NCI-H1694 treated with DMSO at 0.1 percent for 48 hours (cell line): ENCODE measurements at places on chromosomes 11 and 22.

GRCh38 chr11:10909141-10909883 is 51.5 kb upstream of the ZBED5 start:
- DNase-seq = no peak

- no peak for DNase-seq
These were observed 9.3 kb upstream of the TRMU start for GRCh38 chr22:46326066-46326680.

- DNase-seq = no peak
These were observed 1.2 kb upstream of the CCDC86 start for GRCh38 chr11:60840470-60841430.

GRCh38 chr11:34476849-34477248 is 36.7 kb downstream of the ELF5 start:
- no peak for DNase-seq

DNA sequence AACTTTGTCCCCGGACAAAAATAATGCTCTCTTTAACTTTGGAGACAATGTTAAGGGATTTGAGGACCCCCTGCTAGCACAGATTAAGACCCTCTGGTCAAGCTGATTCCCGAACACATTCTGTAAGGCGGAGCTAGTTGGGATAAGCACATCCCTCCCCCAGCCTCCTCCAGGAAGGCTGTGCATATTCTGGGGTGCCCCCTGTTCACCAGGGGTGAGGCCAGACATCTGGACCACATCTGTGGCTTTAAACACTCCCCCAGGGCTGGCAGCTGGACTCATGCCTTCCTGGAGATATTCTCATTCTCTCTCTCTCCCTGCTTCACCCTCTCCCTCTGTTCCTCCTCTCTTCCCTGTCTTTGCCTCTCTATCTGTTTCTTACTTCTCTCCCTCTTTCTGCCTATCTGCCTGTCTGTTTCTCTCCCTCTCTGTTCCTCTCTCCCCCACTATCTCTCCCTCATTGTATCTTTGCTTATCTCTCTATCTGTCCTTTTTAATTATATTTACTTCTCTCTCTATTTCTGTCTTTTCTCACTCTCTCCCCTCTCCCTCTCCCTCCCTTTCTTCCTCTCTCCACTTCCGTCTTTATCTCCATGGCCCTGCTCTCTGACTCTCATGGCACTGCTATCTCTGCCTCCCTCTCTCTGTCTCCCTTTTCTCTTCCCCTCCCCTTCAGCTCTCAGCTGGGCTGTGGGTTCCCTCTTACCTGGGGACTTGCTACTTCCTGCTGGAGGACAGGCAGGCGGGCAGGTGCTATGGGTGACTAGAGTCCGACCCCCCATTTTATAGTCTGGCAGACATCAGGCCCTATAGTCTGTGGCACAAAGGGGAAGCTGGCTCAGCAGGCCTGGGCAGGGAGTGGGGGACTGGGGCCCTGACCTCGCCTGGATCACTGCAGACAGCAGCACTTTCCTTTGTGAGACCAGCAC is at the start of gene CRYBB1:
Gene CRYBB1 (minus strand): TSS at position 757 of the 929 bp plus-strand sequence. CDS start 1,708 bp downstream, outside the sequence.
- no peak for DNase-seq

DNA sequence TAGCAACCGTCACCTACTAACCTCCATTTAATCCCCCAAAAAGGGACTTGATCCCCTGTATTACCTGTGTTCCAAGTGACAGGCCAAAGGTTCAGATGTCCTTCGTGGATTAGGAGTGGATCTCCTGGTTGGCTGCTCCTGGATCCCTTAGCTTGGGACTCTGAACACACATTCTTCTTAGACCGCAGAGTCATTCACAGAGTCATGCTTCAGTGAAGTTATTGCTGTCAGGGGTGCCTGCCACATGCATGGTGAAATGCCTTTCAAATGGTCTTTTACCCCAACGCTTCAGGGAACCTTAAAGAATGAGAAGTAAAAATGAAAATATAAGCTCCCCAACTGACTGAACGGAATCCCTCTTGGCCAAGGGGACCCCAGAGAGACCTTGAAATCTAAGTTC is 49.1 kb downstream of the ADAMTS8 start:
- no peak for DNase-seq
